ENCODE measurements at places on chromosomes 11 and 22.

GRCh38 chr22:42279425-42280020 lies 9.1 kb upstream of the TCF20 start:
- DNase-seq: no peak

GRCh38 chr11:46445192-46445919 lies 53.8 kb upstream of the CHRM4 start:
- no peak for DNase-seq

DNA sequence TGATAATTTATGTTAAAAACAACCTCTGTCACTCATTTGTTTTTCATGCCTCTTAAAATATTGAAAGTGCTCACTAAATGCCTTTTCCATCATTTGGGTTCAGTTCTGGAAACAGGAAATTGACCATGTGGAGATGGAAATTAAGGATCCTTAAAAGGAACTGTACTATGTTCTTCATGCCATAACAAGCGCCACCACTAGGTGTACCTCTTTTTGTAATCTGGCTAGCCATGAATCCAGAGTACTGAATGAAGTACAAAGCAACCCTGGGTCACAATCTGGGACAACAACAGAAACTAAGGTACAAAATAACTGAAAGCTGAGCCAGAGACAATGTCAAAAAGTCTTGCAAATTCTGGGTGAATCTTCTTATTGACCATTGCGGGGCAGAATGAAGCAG lies 559.1 kb downstream of the FAM181B start:
- DNase-seq: no peak

GRCh38 chr11:29309992-29310391 lies 706.8 kb downstream of the KCNA4 start:
- no peak for DNase-seq

DNA sequence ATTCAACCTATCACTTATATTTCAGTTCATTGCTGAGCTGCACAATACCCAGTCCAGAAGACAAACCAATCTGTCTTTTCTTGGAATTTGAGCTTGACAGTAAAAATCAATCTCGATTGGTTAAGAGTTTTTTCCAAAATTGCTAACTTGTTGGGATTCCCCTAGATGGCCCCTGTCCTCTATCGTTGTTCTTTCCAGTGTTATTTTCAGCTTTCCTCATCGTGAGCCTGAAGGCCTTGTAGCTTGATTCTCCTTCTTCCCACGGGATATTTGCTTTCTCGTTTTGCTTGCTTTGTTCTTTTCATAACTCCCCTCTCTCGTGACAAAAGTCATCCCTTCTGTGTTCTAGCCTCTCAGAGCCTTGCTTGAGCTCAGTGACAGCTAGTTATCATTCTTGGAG lies 3.1 kb downstream of the OR8B8 start:
- DNase-seq: no peak

GRCh38 chr11:7495882-7496551 lies 10.7 kb downstream of the OLFML1 start:
- no peak for DNase-seq

GRCh38 chr11:104124979-104125378 lies 39.0 kb downstream of the PDGFD start:
- no peak for DNase-seq
